ENCODE measurements at places on chromosomes 7 and 10. TPM values are rescaled to one million over a fixed set of nuclear protein-coding genes. Genes with fewer than 3 reads are reported as not detected.

- no peaks in the 10 kb centered on the region for H3K27me3 ChIP-seq
- H3K4me1 ChIP-seq: no peaks in the 10 kb centered on the region
- H3K4me3 ChIP-seq: no peak overlapping the region
- H3K36me3 ChIP-seq: no peaks in the 10 kb centered on the region
These were observed 83.7 kb upstream of the CCDC71L start for GRCh38 chr7:106744563-106745091.

DNA sequence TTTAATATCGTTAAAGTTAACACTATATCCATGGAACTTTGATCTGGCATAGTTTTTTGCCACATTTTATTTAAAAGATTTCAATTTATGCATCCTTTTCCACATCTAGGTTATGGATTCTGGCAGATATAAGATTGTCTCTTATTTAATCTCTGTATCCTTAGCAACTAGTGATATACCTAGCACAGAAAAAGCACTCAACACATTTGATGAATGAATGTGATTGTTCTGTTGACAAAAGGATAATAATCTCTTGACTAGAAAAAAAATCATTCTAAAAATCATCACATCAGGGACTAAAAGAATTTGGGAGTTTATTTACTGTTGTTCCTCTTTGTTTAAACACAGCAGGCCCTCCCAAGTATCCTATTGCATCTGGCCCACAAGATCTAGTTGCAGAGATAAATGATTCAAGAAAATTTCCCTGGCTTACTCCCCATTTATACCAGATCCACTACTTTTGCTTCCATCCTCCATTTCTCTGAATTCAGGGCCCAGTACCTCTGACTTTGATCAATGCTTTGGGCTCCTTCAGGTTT, 84.0 kb upstream of the C1GALT1 start:
- H3K4me1 ChIP-seq: peaks cover 2% of the 10 kb centered on the region
- no peaks in the 10 kb centered on the region for H3K27me3 ChIP-seq
- H3K4me3 ChIP-seq: no peak overlapping the region
- no peak overlapping the region for H3K27ac ChIP-seq
- DNase-seq: no peak

The KDM7A gene
- total RNA-seq: 14.0 TPM

GRCh38 chr10:49090696-49091380, 24.5 kb downstream of the VSTM4 start:
- no peak overlapping the region for H3K27ac ChIP-seq
- DNase-seq: no peak
- H3K36me3 ChIP-seq: no peaks in the 10 kb centered on the region
- no peak overlapping the region for H3K4me3 ChIP-seq
- H3K4me1 ChIP-seq: peaks cover 18% of the 10 kb centered on the region

The PKD2L1 gene
- 1.1 TPM for total RNA-seq

The SUN3 gene
- not detected for total RNA-seq

- no peaks in the 10 kb centered on the region for H3K27me3 ChIP-seq
- peaks cover 15% of the 10 kb centered on the region for H3K4me1 ChIP-seq
- DNase-seq: no peak
- no peak overlapping the region for H3K4me3 ChIP-seq
These were observed 5.3 kb upstream of the MYOZ1 start for GRCh38 chr10:73646598-73647041.

The KAZALD1 gene
- total RNA-seq: 8.2 TPM

The ASB15 gene
- total RNA-seq: not detected
